ENCODE measurements at places on chromosomes 3 and 15. TPM values are rescaled to one million over a fixed set of nuclear protein-coding genes. Genes with fewer than 3 reads are reported as not detected.

DNA sequence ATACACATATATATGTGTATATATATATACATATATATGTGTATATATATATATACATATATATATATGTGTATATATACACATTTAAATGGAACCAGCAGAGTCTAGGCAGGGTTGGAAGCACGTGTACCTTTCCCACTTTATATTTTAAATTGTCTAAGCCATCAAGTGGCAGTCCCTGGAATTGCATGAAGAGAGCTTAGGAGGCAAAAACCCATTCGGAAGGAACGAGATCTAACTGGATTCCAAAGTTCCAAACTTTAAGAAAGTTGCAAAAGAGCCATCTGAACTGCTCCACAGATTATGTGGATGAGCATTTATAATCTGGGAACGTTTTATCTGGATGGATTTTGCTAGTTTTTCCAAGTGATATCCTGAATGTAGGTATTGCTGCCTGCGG is 186.5 kb downstream of the FOXP1 start:
- DNase-seq, result peak; percentile 45

GRCh38 chr3:193915099-193915498 is 220.8 kb upstream of the HES1 start:
- peak; percentile 79 for DNase-seq

GRCh38 chr15:73932381-73933191 is 6.3 kb downstream of the LOXL1 start:
- no peak for DNase-seq

- no peak for DNase-seq
Observed at GRCh38 chr3:66396888-66397287, 103.9 kb downstream of the LRIG1 start.

DNA sequence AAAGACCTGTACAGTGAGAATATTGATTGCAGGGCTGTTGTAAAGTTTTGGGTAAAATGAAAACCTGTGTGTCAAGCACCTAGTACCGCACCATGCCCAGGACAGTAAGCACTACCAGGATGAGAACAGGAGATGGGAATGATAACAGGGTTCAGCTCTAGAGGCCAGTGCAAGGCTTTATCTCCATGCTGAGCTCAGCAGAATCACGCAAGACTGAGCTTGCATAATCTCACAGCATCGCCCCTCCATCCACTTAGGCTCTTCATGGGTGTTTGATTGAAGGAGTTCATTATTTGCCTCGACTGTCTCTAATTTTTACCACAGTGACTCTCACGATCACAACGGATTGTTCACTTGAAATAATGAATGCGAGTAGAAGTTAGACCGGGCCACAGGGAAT is 2.9 kb downstream of the ATP13A5 start:
- DNase-seq, result no peak

- no peak for DNase-seq
Observed at GRCh38 chr3:126160243-126161210, 19.9 kb downstream of the ALDH1L1 start.

GRCh38 chr3:28267984-28268849 is 26.8 kb downstream of the CMC1 start:
- peak; percentile 12 for DNase-seq

GRCh38 chr3:151268267-151269235 is 9.8 kb downstream of the P2RY14 start:
- no peak for DNase-seq

DNA sequence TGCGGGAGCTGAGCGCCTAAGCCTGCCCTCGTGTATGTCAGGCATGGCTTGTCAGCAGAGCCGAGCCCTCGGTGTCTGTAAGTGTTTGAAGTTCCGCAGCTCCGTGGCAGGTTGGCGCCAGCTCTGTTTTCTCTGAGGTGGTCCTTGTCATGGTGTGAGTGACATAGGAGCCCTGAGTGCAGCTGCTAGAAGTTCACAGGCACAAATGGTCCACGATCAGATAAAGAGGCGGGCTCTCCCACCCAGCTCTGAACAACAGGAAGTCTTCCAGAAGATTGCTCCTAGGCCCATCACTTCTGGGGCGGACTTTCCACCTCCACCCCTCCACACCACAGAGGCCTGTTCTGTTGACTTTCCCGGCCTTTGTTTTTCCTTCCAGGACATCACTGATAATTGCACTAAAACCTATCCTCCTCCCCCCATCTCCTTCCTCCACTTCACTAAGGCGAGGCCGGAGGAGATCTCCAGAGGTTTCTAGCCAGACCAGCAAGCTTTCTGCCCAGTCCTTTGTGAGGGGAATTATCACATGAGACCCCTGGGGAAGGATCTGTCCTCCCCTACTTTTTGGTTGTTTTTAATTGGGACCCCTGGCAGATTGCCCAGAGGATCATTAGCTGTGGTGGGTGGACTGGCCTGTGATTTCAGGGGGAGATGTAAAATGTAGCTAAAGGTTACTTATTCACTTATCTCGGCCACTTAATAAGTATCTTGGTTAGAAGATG is 19.9 kb downstream of the ITPR1 start:
- no peak for DNase-seq

- DNase-seq, result no peak
Observed at GRCh38 chr3:111299192-111299615, 227.6 kb downstream of the NECTIN3 start.

DNA sequence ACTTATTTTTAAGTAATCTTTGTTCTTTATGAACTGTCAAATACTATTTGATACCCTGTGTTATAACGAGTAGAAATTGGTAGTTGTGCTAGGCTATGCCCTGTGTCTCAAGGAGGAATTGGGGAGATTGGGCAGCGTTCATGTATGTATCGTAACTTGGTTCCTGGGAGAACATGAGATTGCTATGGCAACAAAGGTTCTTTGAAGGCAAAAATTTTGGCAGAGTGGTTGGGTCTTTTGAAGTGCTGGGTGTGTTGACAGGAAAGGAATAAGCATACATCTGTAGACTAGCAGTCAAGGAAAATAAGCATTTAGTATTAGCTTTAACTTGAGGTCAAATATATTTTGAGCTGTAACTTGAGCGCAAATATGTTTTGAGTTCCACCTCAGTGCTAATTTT is 45.3 kb downstream of the TCF12 start:
- DNase-seq, result no peak

DNA sequence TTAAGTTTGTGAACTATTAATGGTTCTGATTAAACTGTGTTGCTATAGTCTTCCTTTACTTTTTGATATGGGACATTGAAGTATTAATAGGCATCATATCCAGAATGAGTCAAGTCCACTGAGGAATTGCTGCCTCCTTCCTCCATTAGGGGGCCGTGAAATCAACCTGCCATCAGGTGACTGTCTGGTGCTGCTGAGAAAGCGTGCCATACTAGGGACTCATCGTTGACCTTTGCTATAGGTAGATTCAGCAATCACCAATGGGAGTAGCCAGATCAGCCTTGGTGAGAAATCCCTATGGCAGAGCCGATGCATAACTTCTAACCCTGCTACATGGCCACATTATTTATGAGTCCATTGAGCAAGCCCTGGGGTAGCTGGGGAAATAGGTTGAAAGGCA is 30.1 kb upstream of the SLC28A2 start:
- no peak for DNase-seq

DNA sequence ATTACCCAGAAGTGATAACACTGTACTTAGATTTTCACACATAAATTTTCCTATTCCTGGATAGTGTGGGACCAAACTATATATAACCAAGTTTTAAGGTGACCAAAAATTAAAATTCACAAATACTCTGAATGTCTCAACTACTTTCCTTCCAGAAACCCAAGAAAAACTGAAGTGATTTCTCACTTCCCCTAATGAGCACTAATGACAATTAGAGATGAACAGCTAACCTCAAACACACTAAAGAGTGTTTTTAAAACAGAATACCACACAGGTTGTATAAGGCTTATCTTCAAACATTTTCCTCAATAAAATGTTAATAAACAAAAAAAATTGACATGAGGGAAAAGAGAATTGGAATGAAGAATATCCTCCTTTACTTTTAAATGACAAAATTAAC is 188.2 kb downstream of the ZBTB20 start:
- no peak for DNase-seq

- no peak for DNase-seq
Observed at GRCh38 chr3:136602818-136603217, 149.4 kb downstream of the STAG1 start.

- no peak for DNase-seq
Observed at GRCh38 chr3:44875596-44875995, 1.2 kb downstream of the TGM4 start.

DNA sequence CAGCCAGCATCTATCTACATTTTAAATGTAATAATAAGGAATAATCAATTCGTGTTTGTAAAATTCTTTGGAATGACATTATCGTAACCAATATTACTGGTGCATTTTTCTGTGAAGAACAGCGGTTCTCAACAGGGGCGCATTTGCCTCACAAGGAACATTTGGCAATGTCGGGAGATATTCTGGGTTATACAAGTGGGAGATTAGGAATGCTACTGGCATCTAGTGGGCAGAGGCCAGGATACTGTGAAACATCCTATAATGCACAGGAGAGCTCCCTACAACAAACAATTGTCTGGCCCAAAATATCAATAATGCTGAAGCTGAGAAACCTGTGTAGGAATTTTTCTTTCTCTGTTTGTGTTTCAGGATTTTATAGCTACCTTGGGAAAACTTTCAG is 25.0 kb downstream of the ACP3 start:
- DNase-seq, result no peak

- DNase-seq, result no peak
Observed at GRCh38 chr3:97692831-97693230, 71.7 kb upstream of the ARL6 start.

- no peak for DNase-seq
Observed at GRCh38 chr3:134287512-134287911, 36.9 kb upstream of the RYK start.

- no peak for DNase-seq
Observed at GRCh38 chr3:133868186-133868585, 27.5 kb downstream of the RAB6B start.

- no peak for DNase-seq
Observed at GRCh38 chr3:64824394-64824909, 136.7 kb upstream of the ADAMTS9 start.

DNA sequence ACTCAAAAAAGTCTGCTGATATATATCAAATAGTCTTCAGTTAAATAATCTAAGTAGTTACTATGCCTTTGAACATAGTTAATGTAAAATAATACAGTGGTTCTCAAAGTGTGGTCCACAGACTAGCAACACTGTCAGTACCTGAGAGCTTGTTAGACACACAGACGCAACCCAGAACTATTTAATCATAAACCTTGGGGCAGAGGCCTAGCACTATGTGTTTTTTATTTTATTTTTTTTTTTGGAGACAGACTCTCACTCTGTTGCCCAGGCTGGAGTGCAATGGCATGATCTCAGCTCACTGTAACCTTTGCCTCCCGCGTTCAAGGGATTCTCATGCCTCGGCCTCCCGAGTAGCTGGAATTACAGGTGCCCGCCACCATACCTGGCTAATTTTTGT is 34.7 kb downstream of the GRAMD1C start:
- no peak for DNase-seq

DNA sequence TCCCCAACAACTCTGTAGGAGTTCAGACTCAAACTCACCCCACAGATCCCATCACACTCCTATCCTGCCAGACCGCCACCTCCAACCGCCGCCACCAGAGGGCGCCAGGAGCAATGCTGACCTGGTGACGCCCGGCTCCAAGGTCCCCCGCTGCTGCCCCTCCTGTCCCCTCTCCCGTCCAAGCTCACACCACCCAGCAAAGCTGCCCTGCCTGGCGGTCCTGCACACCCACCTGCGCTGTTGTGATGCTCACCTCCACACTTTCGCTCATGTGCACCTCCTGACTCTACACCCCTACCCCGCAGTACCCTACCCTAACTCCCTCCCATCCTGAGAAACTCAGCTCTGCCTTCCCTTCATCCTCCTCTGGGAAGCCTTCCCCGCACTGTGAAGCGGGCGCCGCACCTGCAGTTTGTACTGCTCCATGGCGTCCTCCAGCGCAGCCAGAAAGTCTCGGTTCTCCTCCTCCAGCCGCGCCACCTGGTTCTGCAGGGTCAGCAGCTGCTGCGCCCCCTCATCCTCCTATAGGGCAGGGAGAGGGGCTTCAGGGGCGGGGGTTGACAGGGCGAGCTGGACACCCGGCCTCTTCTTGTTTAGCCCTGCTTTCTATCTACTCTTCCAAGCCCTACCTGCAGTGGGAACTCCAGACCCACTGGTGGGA is 7.9 kb downstream of the KIF7 start:
- peak; percentile 80 for DNase-seq

DNA sequence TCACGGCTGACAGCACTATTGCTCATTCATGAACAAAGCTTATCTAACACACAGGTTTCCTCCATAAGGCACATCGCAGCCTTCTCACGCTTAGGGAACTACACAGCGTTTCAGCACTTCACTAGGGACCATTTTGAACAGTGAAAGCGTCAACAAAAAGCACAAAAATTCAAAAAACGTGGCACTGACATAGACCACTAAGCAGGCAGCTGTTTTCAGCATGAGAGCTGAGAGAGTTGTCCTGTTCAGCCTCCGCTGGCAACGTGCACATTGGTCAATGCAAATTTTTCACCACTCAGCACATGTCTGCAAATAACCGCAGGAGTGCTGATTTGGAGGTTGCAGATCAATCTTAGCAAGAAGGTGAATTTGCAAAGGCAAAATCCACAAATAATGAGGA is 109.2 kb downstream of the LRRK1 start:
- no peak for DNase-seq

DNA sequence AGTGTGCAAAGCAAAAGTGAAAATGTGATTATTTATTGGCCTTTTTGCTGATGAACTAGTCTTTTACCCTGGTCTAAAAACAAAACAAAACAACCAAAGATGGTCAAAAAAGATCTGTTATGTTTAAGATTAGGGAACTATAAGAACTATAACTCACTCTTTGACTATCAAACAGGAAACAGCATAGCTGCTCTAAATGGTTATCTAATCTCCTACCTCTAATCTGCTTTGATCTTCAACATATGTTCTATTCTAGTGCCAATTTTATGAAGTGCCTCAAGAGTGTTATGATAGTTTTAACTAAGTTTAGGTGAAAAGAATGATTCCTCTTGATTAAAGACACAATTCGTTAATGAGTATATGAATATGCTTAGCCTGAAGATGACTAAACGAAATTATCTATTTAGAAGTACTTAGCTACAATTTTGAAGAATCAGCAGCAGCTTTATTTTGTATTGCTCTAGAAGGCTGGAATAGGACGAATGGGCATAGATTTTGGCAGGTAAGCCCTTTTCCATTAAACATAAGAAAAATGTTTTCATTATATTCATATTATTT is 46.0 kb downstream of the SETD2 start:
- DNase-seq, result no peak

DNA sequence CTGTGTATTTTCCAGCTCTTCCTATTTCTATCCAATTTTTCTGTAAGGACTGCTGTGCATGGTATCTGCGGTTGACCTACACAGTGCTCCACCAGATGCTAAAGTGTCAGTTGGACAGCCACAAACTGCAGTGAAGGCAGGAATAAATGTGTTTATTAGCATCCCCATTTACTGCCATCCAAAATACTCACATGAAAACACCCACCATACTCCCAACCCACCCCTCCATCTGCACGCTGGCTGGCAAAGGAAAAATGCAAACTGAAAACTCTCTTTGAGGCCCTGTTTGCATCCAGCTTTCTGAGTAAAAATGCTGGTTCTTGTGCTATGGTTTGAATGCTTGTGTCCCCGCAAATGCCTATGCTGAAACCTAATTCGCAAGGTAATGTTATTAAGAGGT is 515.5 kb downstream of the ZNF385D start:
- DNase-seq, result no peak

The PLA1A gene
- 0.75 TPM for total RNA-seq

The SERPINI1 gene
- 4.4 TPM for total RNA-seq

The SUMF1 gene
- 22.9 TPM for total RNA-seq

The RPL29 gene
- 976 TPM for total RNA-seq

The RFT1 gene
- 35.7 TPM for total RNA-seq

The TGM4 gene
- total RNA-seq, result not detected

The TMOD2 gene
- total RNA-seq, result 0.23 TPM

The TEX9 gene
- 1.9 TPM for total RNA-seq

The GHSR gene
- total RNA-seq, result not detected

The MUC20 gene
- total RNA-seq, result 0.88 TPM

The PIF1 gene
- 45.8 TPM for total RNA-seq

The CX3CR1 gene
- total RNA-seq, result 0.61 TPM

All from Caco-2 (cell line).